Stimulated activated CD4-positive, alpha-beta T cell treated with anti-CD3 and anti-CD28 coated beads, TNF-alpha, amount 100 ng/mL, for 48 hours (primary cell): ENCODE measurements at places on chromosomes 11 and 22.

GRCh38 chr11:2180789-2181370 is 9.3 kb upstream of the TH start:
- no peak for DNase-seq

DNA sequence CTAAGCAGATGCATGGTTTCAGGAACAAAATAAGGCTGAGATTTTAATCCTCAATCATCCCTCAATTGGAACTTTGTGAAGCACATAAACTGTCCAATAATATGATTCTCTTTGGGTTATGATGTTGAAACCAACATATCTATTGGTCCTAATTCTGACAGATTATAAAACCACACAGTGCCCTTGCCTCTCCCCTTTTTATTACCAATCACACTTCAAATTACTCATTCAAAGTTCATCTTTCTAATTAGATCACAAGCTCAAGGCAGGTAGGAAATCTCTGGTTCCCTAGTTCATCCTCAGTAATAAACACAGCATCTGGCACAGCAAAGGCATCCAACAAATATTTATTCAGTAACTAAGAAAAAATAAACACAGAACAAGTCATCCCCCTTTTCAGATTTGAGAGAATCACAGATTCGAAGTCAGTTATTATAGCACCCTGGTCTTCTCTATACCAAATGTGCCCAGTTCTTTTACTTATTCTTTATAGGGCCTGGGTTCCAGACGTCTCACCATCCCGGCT is 611.6 kb downstream of the INSC start:
- no peak for DNase-seq

DNA sequence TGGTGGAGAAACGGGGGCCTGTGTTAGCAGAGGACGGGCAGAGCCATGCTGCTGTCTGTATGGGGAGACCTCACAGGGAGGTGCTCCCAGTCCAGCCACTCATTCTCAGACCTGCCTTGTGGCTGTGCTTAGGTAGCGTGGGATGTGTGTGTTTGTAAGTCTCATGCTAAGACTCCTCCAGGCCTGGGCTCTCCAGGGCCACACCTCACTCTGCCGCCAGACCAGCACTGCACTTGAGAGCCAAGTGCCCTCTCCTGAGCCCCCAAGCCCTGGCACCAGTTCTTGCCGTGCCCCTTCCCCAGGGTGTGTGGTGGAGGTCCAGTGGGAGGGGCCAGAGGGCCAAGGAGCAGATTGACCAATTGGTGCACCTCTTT is 108.8 kb downstream of the BCR start:
- DNase-seq = no peak

- no peak for DNase-seq
Observed at GRCh38 chr22:24190159-24190540, 8.9 kb downstream of the SUSD2 start.

GRCh38 chr22:38697425-38698089 is 3.2 kb downstream of the JOSD1 start:
- DNase-seq = no peak

- DNase-seq = no peak
Observed at GRCh38 chr11:108632041-108632704, 32.7 kb upstream of the DDX10 start.

DNA sequence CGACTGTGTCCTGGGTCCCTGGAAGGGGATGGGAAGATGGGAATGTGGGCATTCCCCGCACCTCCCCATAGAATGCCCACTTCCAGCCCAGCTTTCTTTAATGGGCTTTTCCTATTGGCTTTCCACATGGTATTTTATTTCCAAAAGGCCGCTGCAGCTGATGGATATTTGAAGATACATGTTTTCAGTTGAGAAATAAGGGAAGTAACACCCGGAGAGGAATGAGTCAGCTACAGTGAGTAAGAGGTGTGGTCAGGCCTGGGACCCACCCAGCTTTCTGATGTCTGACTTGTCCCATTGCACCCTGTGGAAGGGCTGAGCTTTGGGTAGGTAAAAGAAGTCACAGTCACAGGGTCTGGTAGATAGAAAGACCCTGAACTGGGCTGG is 476.9 kb downstream of the MIAT start:
- DNase-seq = peak; percentile 9

DNA sequence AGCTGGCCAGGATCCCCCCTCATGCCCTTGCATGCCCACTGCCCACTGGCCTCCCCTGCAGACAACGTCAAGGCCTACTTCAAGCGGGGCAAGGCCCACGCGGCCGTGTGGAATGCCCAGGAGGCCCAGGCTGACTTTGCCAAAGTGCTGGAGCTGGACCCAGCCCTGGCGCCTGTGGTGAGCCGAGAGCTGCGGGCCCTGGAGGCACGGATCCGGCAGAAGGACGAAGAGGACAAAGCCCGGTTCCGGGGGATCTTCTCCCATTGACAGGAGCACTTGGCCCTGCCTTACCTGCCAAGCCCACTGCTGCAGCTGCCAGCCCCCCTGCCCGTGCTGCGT is 7.9 kb downstream of the AIP start:
- no peak for DNase-seq

DNA sequence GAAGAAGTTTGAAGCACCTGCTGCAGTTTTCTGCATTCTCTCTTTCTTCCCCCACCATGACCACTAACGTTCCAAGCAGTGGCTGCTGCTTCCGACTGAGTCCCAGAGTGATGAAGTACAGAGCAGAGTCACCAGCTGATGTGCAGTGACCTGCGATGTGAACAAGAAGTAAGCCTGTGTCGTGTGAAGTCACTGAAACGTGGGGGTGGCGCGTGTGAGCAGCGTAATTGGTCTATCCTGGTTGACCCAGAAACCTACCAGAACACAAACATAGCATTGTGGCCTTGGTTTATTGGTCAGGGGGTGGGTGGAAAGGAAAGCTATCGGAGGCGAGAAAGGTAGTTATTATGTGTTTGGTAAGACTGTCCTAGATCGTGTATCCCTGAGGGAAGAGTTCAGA is 3.5 kb downstream of the KRTAP5-7 start:
- no peak for DNase-seq

DNA sequence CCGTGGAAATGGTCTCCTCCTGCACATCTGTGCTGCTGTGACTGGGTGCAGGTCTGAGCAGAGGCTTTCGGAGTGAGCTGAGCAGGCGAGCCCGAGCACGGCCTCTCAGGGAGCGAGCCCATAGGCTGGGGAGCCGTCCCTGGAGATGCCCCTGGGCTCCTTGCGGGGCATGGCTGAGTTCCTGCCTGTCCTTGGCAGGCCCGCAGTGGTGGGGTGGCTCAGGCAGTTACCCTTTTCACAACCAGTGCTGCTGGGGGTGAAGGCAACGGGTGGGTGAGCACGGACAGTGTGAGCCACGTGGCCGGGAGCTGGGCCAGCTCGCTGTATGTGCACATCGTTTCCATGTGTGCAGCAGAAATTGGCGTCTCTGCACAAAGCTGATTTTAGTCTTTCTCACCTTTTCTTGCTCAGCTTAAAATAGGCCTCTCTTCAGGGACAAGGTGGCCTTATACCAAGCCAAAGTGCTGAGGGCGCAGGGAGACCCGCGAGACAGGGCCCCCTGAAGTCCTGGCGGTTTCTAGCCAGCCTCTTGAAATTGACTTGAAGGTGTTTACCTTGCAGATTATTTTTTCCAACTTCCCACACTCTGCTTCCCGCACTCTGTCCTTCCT is at the start of gene TP53AIP1:
TSS of gene TP53AIP1 (minus strand) at position 55 of the 611 bp plus-strand sequence. CDS start 5,053 bp downstream, outside the sequence.
- DNase-seq = no peak

- no peak for DNase-seq
Observed at GRCh38 chr22:24876700-24877099, 69.8 kb downstream of the LHFPL7 start.

DNA sequence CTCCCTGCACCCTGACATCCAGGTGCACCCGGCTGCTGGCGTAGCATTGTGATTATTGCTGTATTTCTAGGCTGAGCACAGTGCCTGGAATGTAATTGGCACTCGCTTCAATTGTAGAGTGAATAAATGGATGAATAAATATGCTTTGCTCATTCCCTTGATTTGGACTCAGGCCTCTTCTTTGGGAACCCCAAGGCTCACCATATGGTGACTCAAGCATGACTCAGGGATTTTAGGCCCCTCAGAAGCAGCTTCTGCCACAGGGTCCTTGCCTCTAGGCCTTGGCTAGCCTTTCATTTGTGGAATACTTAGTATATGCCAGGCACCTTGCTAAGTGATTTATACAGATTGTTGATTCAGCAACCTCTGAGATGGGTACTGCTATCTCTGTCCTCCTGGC is 78.9 kb downstream of the GRIK4 start:
- no peak for DNase-seq

DNA sequence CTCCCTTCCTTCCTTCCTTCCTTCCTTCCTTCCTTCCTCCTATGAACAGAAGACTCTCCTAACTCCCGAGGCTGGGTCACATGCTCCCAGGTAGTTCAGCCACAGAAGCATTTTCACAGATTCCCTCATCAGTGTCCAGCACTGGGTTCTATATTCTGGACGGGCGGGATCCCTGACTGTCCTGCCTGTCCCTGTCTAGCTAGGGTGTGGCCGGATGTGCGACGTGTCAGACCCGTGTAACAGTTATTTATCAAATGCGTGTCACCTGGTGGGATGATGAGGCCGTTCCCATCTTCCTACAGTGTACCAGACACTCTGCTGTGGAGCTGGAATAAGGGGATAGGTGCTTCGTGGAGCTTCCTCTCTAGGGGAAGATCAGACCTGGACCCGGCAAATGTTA is 901.0 kb downstream of the BRD1 start:
- DNase-seq = no peak

DNA sequence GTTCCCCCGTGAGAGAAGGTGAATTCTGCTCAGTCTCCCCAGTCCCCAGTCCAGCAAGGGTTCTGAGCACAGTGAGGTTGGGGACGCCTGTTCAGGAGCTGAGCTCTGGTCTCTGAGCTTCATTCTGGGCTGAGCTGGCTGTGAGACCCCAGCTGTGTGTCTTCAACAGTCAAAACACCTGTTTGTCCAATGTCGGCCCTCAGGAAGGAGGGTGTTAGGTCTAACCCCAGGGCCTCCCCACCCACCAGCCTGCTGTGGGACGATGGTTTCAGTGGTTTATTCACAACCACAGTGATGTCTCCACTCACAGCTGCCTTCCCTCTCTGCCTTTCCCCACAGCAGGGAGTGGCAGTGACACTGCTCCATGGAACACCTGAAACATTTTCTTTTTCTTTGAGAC is 1282.9 kb downstream of the TBC1D22A start:
- no peak for DNase-seq

- DNase-seq = no peak
Observed at GRCh38 chr11:11537871-11538270, 83.9 kb downstream of the GALNT18 start.

DNA sequence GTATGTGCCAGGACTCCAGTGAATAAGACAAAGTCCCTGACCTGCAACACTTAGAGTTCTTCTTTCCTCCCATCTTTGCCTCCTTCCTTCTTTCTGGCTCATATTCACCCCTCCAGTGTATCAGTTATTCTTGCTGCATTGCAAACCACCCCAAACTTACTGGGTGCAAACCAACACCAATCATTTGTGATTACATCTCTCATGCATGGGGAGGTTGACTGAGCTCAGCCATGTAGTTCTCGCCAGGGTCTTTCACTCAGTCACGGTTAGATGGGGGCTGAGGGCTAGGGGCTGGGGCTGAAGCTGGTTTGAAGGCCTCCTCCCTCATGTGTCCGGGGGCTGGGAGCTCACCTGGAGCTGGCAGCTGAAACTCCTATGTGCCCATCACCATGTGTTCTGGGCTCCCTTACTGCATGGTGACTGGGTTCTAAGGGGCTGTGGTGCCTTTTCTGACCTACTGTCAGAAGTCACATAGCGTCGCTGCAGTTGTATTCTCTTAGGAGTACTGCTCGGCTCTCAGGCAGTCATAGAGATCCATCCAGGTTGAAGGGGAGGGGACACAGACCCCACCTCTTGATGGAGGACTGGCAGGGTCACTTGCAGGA is 35.0 kb upstream of the CACNG2 start:
- no peak for DNase-seq

- DNase-seq = peak; percentile 8
Observed at GRCh38 chr11:111977146-111978027, 40.2 kb downstream of the DIXDC1 start.

DNA sequence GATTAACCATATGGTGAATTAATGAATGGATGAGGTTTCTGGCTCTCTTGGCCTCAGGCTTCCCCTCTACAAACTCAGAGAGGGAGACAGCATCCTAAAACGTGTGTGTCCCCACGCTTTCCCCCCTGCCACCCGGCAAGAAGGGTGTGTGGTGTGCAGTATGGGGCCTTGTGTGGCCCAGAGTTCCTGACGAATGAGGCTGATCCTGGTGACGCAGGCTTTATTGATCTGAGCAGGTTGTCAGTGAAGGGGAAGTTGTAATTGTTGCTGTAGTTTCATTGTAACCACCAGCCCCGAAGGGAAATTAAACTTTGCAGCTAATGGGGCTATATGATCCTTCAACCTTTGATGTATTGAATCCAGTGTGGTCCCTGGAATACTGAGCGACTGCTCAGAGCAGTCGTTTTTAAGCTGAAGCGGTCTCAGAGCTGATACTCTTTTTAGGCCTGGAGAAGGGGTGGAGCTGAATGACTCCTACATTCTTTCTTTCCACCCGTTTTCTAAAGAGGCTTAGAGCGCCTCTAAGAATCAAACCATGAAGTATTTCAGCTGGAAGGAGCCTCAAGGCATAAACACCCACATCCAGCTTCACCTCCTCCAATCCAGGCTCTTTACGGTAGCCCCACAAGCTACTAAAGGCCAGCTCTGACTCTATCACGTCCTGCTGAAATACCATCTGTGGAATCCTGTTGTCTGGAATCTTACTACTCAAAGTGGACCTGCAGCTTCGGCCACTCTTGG is 284.7 kb downstream of the MIAT start:
- DNase-seq = no peak

DNA sequence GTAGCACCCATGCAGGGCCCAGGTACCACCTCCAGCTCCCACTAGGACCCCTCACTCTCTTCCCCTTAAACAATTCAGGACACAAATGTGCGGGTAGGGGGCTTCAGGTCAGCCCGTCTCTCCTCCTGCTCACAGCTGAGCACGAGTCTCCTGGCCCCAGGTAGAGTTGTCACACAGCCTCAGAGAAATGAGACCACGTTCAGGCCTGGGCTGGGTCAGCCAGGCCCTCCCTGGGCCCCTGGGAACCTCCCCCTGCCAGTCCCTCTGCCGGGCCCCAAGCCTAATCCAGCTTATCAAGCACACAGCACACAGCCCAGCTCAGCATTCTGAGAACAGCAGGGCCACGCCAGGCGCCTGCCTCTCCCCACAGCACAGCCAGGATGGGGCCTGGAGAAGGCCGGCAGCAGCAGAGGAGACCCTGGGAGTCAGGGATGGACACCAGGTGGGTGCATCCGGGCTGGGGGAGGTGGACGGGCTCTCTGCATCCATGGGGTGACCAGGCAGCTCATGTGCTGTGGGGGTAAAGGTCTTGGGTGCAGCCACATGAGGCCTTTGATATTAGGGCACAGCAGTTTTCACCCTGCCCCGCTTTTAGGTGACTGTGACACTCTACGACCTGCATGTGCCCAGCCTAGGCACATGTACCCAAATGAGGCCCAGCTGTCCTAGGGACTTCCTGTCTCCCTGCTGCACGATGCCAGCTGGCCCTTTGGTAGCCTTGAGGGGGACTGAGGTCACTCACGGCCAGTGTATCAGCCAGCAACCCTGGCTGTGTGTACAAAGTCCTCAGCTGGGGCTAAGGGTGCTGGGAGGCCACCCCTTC is 87.0 kb downstream of the MORC2 start:
- DNase-seq = no peak
